ENCODE measurements at places on chromosomes 3 and 15.
A peak's percentile ranks its signal among the peaks of the same experiment; 100 is the strongest.

DNA sequence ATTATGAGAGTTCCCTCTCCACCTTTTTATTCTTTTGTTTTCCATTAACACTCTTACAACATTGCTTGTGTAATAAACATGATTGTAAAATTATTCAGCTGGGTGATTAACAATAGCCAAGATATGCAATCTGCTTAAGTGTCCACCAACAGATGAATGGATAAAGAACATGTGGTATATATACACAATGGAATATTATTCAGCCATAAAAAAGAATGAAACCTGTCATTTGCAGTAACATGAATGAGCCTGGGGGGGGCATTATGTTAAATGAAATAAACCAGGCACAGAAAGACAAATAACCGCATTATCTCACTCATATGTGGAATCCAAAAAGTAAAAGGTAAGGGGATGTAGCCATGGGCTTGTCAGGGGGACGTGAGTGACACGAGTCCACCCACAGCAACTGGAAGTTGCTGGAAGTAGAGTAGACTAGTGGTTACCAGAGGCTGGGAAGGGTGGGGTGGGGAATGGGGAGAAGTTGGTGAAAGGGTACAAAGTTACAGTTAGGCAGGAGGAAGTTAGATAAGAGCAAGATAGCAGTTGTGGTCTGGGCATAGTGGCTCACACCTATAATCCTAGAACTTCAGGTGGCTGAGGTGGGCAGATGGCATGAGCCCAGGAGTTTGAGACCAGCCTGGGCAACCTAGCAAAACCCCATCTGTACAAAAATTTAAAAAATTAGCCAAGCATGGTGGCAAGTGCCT is 28.7 kb upstream of the CD47 start:
- no peak for DNase-seq

DNA sequence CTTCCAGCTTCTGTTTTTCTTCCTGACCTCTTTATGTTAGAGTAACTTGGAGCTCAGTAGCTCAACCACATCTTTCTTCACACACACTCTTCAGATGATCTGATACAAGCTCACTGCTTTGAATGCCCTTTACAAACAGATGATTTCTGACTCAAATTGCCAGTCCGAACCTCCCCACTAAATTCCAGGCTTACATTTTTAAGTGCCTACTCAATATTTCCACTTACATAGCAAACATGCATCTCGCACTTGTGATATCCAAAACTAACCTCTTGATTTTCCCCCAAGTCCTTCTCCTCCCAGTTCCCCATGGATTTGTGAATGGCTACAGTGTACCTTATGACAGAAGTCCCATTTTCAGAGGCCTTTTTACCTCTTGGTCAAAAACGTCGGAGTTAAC is 139.1 kb downstream of the GBE1 start:
- no peak for DNase-seq

GRCh38 chr3:147616998-147617619 is 207.9 kb downstream of the ZIC1 start:
- no peak for DNase-seq

DNA sequence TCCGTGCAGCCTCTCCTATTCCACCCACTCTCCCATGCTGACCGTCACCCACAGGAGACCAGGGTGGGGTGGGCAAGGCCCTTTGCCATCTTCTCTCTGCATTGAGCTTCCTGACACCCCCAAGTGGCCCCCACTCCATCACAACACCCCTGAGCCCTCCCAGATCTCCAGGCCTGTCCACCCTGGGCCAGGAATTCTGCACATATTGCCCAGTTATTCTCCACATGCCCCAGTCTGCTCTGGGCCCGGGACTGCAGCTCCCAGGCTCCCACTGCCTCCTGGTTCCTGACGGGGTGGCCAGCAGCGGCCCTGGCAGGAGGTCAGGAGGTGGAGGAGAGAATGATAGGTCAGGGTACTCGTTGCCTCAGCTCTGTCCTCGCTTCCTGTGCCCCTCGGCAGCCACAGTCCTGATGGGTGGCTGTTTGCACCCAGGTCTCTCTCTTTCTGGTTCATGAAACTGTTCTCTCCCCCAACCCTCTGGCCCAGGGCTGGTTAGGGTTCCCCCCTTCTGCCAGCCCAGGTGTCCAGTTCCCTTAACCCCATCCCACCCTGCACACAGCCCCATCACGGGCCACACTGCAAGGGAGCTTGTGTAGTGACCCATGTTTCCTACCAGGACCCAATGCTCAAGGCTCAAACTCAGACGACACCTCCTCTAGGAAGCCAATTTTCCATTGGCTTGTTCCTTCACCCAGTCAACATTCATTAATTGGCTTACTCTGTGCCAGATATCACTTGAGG is 47.3 kb downstream of the IQSEC1 start:
- no peak for DNase-seq

DNA sequence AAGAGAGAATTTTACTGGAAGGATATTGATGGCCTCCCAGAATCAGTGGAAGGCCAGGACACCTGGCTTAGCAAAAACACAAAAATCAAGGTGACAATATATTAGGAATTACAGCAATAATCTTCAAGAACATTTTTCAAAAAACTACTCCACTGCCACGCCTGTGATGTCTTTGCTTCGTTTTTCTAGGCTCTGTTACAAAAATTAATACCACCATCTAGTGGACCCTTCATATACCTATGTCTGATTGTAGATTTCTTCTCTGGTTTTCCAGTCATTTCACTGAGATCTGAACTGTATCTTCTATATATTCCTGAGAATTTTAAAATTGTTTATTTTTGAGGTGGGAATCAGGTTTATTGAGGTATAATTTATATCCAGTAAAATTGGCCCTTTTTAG is 5.6 kb upstream of the SLC33A1 start:
- DNase-seq = no peak

DNA sequence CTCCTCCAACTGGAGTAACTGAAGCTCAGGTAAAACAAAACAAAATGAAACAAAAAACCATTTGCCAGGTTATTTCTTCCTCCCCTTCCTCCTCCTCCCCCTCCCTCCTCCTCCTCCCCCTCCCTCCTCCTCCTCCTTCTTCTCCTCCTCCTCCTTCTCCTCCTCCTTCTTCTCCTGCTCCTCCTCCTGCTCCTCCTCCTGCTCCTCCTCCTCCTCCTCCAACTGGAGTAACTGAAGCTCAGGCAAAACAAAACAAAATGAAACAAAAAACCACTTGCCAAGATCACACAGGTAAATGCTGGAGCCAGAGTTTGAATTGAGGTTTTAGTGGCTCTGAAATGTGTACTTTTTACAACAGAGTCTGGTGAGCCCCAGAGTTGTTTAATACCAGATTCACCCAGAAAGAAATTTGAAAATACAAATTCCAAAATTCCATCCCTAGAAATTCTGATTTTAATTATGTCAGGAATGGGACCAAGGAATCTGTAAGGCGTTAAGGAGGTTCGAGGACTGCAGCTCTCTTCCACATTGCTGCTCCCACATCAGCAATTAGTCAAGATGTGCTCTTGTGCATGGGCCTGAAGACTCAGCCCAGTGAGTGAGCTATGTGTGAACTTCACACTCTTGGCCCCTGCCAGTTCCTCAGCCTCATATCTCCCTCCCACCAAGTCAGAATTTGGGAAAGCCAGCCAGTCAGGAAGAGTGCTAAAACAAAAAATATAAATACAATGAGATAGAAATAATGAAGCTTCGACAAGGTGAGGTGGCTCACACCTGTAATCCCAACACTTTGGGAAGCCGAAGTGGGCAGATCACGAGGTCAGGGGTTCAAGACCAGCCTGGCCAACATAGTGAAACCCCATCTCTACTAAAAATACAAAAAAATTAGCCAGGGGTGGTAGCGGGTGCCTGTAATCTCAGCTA is 31.6 kb upstream of the ZNF770 start:
- no peak for DNase-seq

DNA sequence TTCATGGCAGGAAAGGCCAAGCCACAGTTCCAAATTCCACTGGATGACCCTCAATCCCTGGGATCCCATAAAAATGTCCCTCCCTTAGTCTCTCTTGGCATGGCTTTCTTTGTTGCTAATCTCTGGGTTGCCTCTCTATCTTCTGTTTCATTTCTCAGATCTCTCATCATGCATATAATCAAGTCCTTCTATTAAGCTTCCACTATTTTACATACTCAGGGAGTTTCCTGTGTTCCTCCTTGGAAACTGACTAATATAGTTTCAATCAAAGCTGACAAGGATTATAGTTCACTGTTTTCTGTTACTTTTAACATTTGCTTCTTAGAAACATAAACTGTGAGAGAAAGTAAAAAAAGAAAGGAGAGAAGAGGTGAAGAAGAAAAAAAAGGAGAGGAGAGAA is 113.8 kb upstream of the COL8A1 start:
- DNase-seq = no peak

- no peak for DNase-seq
Measured at GRCh38 chr3:41031401-41031800, 167.9 kb upstream of the CTNNB1 start.

DNA sequence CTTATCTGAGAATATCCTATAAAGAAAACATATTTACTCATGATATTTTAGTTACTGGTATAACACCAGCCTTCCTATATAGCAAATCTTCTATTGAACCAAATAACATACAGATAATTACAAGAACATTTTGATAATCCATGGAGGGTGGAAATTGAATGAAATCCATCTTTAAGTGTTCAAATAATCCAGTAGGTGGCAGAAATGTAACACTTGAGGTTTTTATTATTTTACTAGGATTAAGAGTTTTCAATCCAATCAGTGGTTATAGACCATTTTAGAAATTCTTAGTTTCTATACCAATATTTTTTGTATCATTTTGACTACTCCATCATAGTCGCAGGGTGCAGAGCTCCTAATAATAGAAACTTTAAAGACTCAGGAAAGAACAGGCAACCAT is 101.9 kb upstream of the KCNH8 start:
- no peak for DNase-seq

- no peak for DNase-seq
Measured at GRCh38 chr3:197854596-197855343, 63.7 kb downstream of the LRCH3 start.

DNA sequence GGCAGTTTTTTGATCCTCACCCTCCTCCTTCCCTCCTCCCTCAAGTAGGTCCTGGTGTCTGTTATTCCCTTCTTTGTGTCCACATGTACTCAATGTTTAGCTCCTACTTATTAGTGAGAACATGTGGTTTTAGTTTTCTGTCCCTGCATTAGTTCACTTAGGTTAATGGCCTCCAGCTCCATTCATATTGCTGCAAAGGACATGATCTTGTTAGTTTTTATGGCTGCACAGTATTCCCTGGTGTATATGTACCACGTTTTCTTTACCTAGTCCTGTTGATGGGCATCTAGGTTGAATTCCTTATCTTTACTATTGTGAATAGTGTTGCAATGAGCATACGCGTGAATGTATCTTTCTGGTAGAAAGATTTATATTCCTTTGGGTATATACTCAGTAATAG is 61.7 kb upstream of the FGF7 start:
- no peak for DNase-seq

- DNase-seq = no peak
Measured at GRCh38 chr3:29644261-29644660, 363.4 kb downstream of the RBMS3 start.

DNA sequence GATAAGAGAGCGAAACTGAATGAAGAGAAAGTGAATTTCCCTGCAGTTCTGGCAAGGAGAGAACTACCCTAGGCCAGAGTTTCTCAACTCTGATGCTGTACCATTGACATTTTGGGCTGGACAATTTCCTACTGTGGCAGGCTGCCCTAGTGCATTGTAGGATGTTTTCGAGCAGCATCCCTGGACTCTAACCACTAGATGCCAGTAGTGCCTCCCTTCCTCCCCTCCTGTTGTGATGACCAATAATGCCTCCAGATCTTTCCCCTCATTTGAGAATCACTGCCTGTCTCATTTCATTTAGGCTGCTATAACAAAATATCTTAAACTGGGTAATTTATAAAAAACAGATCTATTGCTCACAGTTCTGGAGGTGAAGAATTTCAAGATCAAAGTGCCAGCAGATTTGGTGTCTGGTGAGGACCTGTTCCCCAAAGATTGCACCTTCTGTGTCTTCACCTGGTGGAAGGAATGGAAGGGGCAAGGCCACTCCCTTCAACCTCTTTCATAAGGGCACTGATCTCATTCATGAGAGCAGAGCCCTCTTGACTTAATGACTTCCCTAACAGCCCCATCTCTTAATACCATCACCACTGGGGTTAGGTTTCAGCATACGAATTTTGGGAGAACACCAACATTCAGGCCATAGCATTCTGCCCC is 188.9 kb upstream of the MEIS2 start:
- no peak for DNase-seq

- no peak for DNase-seq
Measured at GRCh38 chr3:89234620-89235019, 127.2 kb downstream of the EPHA3 start.

DNA sequence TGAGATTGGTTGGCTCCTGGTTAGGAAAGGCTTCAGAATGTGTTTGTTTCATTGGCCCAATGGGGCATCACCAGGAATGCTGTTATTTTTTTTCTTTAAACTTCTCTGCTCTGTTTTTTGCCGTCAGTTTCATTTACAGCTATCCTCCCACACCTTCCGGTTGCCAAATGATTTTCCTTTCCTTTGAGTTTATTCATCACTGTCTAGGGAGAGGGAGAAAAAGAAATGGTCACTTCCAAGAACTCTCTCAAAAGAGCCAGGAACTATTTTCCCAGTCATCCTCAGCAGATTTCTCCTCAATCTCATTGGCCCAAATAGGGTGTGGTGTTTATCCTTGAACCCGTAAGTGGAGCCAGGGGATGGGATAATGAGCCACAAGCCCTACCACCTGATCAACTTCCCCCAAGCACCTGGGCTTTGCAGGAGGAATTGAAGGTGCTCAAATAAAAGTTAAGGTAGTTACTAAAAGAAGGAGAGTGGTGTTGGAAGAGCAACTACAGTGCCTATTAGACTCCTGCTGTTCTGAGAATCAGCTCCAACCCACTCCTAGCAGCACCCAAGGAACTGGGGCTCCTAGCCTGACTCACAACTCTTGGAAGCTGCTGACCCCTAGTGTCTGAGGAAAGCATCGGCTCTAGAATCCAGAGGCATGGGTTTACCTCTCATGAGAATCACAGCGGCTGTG is 183.8 kb upstream of the IL12A start:
- DNase-seq = peak; percentile 3

DNA sequence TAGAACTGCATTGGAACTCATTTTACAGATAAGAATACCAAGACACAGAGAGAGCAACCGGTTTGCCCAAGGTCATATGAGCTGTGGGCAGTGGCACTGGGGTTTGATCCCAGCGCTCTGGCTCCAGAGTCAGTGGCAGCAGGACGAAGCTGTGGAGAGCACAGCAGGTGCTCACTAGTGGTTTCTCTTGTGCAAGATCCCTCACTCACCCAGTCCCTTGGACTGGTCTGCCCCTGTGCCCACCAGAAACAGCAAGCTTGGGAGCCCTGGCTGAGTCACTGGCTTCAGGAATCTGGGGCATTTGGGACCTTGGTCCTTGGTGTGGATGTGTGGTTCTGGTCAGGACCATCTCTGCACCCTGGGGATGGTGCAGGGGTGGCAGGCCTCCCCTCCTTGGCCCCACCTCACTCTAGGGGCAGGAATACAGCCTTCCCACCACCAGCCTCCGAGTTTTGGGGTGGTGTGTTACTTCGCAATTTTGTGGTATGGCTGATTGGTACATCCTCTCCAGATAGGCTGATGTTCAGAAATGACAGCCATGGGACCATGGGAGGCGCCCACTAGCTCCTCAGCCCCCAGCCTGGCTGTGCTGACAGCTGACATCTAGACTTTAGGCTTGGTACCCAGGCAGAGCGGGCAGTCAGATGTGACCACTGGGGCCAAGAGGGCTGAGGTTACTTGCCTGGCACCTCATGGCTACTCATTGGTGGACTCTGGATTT is 104.6 kb downstream of the LSM3 start:
- DNase-seq = no peak

Data from CD4-positive, alpha-beta T cell treated with Interleukin-15 for 4 hours (primary cell).